ENCODE measurements at places on chromosomes 7 and 10.
A peak's percentile ranks its signal among the peaks of the same experiment; 100 is the strongest.

DNA sequence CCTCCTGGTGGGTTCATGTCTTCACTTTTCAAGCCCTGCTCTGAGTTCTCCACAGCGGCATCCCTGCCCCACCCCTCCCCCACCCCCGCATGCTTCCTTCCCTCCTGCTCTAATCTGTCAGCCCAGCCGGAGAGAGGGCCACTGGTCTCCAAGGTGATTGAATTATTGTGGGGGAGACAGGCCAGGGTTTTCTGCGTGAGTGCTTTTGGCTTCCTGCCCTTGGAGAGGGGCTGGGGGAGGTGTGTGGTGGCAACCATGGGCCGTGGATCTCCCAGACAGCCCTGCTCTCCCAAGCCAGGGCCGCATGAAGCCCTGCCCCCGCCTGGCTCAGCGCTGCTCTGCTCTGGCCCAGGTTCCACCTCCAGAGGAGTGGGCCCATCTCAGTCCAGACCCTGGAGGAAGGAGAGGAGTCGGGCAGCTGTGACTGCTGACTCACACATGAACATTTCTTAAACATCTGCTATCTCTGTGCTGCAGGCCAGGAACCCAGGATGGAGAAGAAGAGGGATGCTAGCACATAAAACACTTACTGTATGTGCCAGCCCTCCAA lies 109.9 kb downstream of the ZMIZ1 start:
- no peak for DNase-seq

DNA sequence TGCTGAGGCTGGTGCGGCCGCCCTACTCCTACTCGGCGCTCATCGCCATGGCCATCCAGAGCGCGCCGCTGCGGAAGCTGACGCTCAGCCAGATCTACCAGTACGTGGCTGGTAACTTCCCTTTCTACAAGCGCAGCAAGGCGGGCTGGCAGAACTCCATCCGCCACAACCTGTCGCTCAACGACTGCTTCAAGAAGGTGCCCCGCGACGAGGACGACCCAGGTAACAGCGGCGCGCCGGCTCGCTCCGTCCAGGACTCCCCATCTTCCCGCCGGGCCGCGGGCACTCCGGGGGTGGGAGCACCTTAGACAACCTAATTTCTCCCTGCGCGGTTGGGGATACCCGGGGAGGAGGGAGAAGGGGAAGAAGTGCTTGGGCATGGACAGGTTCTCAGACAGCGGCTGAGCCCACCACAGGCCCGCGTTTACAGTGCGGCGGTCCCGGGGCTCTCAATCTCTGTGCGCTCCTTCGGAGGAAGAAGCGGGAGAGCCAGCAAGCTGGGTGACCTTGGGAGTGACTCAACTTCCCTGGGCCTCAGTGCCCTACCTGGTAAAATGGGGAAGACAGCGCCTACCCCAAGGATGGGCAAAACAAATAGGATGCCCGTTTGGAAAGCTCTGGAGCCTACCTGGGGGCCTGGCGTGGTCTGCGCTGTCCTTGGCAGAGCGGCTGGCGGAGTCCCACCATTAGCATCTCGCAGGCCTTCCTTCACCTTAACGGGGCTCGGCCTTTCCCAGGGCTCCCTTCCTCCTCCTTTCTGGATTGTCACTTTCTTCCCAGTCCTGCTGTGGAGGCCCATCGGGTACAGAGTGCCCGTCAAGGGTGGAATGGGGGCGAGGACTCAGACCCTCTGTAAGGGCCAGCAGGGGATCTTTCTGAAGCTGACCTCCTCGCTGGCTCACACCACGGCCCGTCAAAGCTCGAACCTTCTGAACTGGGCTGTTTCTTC lies 852 bp downstream of the FOXI2 start:
- DNase-seq: no peak

- DNase-seq: no peak
Measured at GRCh38 chr10:126135941-126136595, 239.7 kb downstream of the FANK1 start.

DNA sequence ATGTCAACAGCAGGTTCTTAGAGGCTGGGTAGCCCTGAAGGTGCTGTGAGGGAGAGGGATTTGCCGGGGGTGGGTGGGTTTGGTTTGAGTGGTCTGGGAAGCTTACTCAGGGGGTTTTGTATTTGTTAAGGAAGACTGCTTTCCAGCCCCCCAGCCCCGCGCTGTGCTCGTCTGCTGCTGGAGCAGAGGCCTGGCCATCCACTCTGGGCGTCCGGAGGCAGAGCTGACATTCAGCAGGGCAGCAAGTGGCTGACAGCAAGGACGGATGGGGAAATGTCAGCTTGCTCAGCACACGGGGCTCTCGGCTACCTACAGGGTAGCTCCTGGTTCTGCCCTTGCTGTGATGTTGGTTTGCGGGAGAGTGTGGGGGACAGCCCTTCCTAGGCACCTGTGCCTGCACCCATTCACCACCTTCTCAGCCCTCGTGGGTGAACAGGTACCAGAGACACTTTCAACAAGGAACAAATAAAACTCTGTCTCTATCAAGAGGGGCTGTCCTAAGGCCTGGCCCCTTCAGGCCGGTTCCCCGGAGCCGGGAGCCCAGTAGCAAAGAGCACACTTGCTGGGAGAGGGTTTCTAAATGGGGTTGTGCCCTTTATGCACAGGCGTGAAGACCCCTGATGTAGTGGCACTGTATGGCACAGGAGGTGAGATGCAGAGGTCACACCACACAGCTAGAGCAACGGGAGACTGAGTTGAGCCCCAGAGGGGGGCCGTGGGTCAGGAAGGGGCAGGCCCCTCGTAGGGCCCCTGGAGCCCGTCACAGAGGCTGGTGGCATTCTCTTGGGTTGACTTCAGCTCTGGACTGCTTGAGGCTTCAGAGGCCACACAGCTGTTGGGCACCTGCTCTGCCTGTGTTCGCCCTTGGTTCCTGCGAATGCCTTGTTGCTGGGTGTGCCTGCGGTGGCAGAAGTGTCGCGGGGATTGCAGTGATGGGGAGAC lies 72.2 kb upstream of the SHH start:
- DNase-seq: no peak

DNA sequence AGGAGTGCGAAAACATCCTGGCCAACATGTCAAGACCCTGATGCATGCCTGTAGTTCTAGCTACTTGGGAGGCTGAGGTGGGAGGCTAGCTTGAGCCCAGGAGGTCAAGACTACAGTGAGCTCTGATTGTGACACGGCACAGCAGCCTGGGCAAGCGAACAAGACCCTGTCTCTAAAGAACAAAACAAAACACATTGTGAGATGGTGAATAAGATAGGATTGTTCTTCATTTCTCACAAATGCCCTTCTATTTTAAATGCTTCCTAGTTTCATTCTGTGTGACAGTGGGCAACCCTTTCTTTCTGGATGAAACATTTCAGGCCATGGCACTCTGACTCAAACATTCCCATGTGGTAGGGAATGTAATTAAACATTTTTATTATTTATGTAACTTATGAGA lies 13.5 kb downstream of the EFCAB10 start:
- DNase-seq: no peak

DNA sequence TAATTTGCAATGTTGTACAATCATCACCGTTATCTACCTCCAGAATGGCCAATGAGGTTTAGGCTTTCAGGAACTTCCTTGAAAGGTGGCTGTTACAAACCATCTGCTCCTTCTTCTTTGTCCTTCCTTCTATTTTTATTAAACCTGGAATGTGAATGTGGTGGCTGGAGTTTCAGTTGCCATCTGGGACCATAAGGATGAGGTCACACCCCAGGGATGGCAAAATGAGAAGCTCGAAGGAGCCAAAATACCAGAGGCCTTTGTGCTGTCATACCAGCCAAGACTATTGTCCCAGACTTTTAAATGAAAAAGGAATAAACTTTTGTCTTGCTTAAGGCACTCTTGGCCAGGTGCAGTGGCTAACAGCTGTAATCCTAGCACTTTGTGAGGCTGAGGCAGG lies 30.9 kb upstream of the LMTK2 start:
- no peak for DNase-seq

- DNase-seq: no peak
Measured at GRCh38 chr7:123432601-123433000, 101.8 kb downstream of the IQUB start.

- DNase-seq: no peak
Measured at GRCh38 chr7:32036557-32036956, 33.6 kb downstream of the PDE1C start.

GRCh38 chr7:157736341-157736740 lies 399.5 kb downstream of the DNAJB6 start:
- no peak for DNase-seq

DNA sequence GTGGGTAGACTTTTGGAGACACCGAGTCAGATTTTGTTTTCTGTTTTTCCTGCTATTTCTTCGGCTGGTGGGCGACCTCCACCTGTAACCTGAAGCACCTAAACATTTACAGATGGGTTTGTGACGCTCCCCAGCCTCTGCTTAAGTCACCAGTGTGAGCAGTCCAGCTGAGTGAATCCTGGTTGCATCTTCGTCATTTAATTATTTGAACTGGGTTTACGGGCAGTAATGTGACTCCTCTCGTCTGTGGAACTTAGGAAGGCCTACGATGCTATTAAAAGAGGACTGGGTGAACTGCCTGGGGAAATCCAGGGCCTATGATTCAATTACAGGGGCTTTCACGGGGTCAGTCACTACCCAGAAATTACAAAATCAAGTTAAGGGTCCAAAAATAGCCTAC lies 52.5 kb downstream of the WNT2 start:
- DNase-seq: no peak

DNA sequence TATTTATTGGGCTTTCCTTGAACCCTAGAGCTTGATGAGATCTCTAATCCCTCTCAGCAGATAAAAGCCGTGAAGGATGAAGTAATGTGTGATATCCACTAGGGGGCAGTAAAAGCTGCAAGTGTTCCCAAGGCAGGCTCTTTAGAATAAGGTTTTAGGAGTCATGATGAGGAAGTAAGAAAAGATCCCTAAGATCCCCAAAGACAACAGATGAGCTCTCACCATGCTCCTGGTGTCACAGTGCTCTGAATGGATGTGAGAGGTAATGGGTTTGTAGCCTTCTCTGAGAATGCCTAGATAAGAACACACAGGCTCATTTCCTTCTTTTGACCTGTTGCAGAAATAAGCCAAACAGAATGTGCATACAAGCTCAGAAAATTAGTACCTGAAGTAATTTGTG lies 70.4 kb upstream of the ITPRID1 start:
- DNase-seq: peak; percentile 4

- DNase-seq: peak; percentile 26
Measured at GRCh38 chr10:88687853-88688467, 18.1 kb upstream of the LIPK start.

DNA sequence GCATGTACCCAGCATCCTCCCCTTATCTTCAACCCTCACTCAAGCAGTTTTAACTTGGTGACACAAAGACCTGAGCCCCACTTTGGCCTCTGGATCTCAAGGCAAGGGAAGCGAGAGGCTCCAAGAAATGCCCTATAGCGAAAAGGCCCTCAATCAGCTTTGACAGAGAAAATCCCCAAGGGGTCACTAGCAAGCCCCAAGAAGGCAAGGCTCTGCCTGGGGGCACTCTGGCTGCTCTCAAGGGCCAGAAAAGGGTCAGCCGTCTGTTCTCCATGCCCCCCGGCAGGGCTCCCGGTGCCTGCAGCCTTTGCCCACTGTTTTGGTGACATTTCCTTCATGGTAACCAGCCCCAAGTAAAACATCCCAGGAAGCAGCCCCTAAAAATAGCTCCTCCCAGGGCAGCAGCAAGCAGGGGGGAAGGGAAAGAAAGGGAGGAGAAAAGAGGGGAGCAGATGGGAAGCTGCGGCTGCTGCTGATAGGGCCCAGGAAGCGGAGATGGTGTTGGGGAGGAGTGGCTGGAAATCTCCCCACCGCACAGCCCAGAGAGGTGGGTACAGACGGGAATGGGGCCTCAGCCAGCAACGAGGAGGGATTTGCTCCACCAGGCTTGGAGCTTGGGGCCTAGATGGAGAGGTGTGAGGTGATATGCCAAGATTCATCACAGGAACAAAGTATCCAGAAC lies 7.1 kb downstream of the CAMK2G start:
- DNase-seq: no peak

GRCh38 chr10:92420546-92421275 lies 129.7 kb downstream of the MARCHF5 start:
- no peak for DNase-seq

GRCh38 chr10:131155876-131156230 lies 155.7 kb downstream of the TCERG1L start:
- no peak for DNase-seq

GRCh38 chr10:133608855-133609254 lies 17.7 kb downstream of the FRG2B start:
- no peak for DNase-seq

DNA sequence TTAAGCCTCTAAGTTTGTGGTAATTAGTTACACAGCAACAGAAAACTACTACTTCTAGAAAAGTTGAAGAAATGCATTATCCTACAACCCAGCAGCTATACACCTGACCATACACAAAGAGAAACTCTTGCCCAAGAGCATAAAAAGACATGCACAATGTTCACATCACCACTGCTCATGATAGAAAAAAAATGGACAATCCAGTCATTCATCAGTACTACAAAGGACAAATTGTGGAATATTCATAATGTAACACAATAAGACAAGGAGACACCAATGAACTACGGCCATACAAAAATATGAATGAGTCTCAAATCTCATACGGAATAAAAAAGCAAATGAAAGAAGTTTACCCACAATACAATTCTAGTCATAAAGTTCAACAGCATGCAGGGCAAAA lies 87.4 kb downstream of the ZFAND4 start:
- no peak for DNase-seq

DNA sequence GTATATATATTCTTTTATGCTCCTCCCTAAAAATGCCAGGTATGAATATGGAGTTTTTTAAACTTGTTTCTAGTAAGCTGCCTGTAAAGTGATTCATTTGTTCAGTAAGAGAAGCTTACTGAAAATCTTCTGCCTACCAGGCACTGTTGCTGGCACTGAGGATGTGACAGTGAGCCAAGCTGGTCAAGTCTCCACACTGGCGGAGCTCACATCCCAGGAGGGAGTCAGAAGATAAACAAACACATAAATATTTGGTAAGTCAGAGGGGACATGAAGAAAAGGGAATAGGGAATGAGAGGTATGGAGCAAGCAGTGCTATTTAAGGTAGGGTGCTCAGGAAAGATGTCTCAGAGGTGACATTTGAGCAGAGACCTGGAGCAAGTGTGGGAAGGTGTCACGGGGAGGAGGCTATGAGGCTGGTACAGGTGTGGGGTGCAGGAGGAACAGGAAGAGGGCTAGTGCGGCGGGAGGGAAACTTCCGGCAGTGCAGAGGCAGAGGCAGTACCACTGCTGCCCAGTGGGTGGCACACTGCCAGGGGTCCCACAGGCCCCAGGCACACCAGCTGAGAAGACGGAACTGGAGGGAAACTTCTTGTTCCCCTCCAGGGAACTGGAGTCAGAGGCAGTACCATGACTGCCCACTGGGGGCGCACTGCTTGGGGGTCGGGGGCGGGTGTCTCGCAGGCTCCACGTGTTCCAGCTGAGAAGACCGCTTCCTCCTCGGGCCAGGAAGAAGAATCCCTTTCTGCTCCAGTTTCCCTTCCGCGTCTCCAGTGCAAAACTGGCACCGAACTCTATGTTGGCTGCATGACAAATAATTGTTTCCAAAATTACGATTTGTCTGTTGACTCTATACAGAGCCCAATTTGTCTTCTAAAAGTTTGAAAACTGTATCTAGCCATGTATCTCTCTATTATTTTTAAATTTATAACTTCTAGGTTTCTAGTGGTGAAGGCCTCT lies 161.0 kb downstream of the TEX36 start:
- no peak for DNase-seq

GRCh38 chr7:80136261-80137055 lies 1.8 kb downstream of the GNAI1 start:
- no peak for DNase-seq

- no peak for DNase-seq
Measured at GRCh38 chr7:159107161-159107892, 37.3 kb downstream of the VIPR2 start.

GRCh38 chr7:102230593-102230992 lies 56.1 kb upstream of the SH2B2 start:
- DNase-seq: no peak

- DNase-seq: no peak
Measured at GRCh38 chr10:130500261-130501000, 364.2 kb downstream of the GLRX3 start.

GRCh38 chr7:17103984-17104383 lies 194.5 kb upstream of the AHR start:
- no peak for DNase-seq

Measured in CD4-positive, alpha-beta T cell treated with Interleukin-2 at 100 ng/mL for 4 hours (primary cell).